Nephron progenitor cell (in vitro differentiated cells): ENCODE measurements at places on chromosomes 16 and 17.

DNA sequence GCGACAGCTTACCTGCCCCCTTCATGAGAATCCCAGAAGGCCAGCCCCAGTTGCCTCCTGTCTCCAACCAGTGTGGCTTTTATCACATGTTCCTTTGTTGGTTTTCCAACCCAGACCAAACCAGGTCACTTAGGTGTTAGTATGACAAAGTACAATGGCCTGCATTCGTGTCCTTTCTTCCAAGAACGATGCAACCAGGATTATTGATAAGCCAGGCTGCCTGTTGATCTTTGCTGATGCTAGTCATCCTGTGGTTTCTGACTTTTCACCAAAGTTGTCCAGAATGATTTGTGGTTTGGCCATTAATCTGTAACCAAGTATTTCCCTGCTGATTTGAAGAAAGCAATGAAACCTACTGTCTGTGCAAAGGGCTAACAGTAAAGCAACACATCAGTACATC is 191.4 kb downstream of the CYLD start:
- DNase-seq: no peak

DNA sequence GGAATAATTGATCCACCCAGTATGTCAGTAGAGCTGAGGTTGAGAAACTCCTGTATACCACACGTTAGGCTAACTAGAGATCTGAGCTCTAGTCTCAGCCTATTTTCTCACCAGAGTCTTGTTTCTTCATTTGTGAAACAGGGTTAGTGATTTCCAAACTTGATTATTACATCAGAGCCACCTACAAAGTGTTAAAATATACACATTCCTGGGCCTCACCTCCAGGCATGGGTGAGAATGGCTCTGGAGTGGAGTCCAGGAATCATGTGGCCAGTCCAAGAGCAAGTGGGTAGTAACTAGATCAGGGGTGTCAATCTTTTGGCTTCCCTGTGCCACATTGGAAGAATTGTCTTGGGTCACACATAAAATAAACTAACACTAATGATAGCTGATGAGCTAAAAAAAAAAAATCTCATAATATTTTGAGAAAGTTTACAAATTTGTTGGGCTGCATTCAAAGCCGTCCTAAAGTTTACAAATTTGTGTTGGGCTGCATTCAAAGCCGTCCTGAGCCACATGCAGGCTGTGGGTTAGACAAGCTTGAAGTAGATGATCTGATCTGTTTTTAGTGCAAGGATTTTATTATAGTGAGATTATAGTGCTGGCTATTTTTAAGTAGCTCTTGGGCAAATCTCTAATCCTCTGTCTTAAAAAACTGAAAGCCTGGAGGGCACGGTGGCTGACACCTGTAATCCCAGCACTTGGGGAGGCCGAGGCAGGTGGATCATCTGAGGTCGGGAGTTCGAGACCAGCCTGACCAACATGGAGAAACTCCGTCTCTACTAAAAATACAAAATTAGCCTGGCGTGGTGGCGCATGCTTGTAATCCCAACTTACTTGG is 20.4 kb downstream of the PRCD start:
- no peak for DNase-seq

DNA sequence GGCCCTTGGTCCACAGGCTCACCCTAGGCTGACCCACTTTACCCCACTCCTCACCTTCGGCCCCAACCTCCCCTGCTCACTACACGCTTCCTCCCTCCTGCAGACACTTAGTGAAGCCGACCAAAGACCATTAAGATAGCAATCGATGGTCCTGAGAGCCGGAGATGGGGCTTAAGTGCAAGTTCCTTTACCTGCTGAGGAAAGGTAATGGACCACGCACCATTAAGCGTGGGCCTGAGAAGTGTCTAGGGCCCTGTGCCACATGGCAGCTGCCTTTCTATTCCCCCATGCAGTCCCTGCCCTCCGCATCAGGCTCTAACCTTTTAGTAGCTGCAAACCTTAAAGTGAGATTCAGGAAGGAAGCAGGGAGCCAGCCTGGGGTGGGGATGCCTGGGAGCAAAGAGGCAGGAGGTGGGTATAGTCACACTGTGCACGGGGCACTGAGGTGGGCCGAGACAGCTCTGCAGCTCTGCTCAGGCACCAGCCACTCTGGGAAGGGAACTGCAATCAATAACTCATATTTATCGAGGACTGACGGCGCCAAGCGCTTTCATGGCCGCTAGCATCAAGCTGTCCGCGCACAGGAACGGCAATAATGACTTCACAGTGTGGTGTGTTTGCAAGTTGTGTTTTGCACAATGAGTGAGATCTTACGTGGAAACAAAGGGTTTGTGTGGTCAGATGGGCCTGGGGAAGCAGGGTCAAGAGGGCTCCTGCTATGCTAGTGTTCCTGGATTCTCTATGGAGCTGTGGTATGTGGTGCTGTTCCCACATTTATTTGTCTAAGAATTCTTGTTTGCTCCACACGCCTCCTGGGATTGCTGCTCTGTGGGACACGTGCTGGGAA is 84.9 kb upstream of the CDC42EP4 start:
- DNase-seq: no peak

- no peak for DNase-seq
Measured at GRCh38 chr17:82399601-82400101, 18.5 kb upstream of the HEXD start.

DNA sequence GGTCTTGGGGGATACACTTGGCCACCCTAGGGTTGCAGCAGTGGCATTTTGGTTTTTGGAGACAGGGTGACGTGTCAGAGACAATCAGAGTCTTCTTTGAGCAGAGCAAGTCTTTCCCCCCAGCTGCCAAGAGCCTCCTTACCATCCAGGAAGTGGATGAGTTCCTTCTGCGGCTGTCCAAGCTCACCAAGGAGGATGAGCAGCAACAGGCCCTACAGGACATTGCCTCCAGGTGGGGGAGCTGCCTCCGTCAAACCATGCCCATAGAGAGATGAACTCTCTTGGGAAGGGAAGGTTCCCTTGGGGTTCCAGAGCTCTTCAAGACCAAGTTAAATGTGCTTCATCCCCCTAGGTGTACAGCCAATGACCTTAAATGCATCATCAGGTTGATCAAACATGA is 11.3 kb downstream of the LIG3 start:
- DNase-seq: no peak

DNA sequence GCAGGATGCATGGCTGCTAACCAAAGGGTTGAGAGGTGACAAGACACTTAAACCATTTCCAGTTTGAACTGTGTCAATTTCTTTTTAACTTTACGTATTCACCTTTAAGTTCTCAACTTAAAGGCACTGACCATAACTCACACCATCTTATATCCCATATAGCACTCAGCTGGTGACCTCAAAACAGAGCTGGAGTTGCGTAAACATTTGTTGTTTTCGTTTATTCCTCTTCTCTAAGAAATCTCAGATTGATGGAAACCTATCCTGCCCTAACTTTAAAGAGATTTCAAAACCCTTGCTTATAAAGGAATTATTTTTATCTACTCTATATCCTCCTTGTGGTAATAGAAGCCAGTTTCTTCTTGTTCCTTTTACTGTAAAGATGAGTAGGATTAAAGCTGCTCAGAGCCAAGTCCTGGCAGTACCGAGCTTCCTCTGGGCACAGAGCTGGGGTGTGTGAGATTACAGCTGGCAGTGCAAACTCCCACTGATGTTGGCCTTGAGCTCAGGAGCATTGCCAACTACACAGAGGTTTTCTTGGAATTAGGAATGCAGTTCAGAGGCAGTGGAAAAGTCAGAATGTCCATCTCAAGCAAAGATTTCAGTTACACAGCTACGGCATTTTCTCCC is 1.3 kb downstream of the KCTD2 start:
- no peak for DNase-seq

DNA sequence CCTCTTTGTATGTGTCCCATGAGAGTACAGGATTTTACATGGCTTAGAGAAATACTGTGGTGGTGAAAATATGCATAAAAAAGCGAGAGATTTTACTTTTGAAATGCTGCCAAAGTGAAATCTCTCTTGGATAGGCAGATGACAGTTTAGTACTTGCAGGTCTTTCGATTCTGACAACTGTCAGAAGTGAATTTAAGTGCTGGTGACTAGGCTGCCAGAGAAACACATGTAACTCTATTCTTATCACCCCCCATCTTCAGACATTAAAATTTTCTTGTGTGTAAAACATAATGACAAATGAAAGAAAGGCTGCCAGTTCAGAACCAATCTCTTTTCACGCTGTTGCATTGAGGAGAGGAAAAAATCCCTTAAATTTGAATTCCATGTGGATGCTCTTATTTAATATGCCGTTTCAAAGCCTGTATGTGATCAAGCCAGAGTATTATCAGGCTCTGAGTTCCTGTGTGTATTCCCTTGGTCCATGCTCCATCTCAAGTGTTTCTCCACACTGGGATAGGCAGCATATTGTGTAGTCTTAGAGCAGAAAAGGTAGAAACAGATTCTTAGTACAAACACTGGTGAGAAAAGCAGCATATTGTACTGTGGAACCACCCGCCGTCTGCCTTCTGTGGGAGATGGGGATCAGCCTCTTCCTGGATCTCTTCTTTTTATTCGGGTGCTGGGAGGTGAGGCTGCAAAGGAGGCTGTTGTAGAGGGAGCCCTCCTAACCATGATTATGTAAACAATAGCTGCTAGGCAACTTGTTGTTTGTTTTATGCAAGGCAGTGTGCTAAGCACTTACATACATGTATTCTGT is 291.3 kb downstream of the WWOX start:
- DNase-seq: no peak

DNA sequence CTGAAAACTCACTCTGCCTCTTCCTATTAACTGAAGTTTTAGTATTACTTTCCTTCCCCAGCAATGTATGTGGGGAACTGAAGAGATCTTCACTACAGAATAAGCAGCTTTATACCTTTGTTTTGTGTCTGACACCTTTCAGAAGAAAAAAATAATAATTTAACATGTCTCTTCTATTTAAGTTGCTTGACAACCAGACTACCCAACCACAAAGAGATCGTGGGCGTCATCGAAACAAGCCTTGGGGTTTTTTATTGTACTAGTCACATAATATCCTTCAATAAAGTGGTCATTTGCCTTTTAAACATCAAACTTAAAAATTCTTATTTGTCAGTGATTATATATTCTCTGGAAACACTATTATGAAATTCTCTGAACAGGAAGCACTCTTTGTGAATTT is 123.7 kb downstream of the CHD9NB start:
- no peak for DNase-seq

GRCh38 chr16:77943801-77944200 is 78.5 kb upstream of the CLEC3A start:
- DNase-seq: no peak

GRCh38 chr17:8647956-8648355 is 17.4 kb upstream of the MYH10 start:
- DNase-seq: no peak

GRCh38 chr16:12900599-12901203 is 697 bp upstream of the SHISA9 start:
- peak; percentile 33 for DNase-seq

DNA sequence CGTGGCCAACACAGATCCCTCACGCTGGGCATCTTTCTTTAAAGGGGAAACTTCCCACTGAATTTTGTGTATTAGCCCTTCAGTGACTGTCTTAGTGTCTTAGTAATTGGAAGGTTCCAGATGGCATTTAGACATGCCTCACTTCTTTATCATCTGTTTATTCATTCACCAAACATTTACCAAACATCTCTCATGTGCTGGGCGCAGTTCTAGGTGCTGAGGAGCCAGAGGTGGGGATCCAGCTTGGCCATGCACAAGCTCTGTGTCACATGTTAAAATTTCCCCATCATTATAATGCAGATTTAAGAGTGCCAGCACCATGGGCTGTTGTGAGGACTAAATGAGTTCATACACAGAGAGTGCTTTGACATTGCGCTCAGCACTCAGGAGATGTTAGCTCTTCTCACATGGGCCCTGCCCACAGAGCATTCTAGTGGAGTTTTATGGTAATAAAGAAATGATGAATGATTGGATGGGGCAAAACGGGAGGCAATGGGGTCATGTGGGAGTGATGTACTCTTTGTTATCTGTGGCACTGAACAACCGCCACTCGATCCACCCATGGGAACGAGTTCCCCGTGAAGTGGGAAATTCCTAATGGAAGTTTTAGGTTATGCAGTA is 119.7 kb downstream of the SNX29 start:
- DNase-seq: no peak

DNA sequence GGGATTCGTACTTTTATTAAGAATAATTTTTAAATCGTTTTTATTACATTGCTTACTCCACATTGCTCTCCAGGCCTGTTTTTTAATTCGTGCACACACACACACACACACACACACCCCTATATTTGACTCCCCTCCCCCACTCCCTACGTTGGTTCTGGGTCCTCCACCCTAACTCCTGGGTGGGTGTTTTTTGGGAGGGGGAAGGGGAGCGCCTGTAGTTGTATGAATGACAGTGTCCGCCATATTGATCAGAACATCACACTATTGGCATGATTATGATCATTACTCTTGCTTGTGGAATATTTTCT is 1.3 kb downstream of the GNAO1 start:
- DNase-seq: no peak

- DNase-seq: peak; percentile 93
Measured at GRCh38 chr17:72539981-72540897, 419.4 kb downstream of the SOX9 start.

GRCh38 chr17:47717261-47717697 is 15.8 kb upstream of the TBX21 start:
- no peak for DNase-seq

DNA sequence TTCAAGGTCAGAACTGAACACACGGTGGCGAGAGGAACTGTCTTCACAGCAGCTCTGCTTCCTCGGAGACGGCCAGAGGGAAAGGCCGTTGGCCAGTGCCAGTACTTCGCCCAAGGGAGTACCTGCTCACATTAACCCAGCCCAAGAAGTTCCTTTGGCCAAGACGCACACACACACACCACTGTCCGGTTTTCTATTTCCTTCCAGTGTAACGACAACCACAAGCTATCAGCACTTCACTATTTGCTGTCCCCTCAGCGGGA is 744 bp upstream of the GGNBP2 start:
- DNase-seq: no peak

- no peak for DNase-seq
Measured at GRCh38 chr16:70399951-70400350, 38.9 kb downstream of the ST3GAL2 start.

DNA sequence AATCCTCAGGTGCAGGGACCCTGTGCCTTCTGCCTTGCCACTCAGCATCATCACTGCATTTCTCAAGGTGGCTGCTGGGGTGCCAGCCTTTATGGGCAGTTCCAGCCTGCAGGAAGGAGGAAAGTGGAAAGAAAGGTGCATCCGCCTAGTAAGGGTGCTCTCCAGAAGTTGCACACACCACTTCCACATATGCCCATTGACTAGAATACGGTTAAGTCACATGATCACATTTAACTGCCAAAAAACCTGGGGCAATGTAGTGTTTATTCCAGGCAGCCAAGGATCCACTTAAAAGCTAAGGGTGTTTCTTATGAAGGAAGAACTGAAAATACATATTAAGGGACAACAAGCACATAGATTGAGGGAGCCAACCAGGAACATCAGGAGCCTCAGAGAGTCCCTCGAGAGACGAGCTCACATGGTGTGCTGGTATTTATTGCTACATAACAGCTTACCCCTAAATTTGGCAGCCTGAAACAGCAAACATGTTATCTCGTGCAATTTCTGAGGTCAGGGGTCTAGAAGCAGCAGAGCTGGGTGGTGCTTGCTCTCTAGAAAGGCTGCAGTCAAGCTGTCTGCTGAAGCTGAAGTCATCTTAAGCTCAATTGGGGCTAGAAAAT is 52.0 kb upstream of the MMP2 start:
- no peak for DNase-seq
